Skin of body (tissue), 3 donors: ENCODE measurements at places on chromosomes 5 and 9.

GRCh38 chr5:58327289-58327688 lies 132.6 kb downstream of the PLK2 start:
- no peak for DNase-seq

GRCh38 chr5:154384480-154385235 lies 61.1 kb upstream of the SAP30L start:
- no peak for DNase-seq

DNA sequence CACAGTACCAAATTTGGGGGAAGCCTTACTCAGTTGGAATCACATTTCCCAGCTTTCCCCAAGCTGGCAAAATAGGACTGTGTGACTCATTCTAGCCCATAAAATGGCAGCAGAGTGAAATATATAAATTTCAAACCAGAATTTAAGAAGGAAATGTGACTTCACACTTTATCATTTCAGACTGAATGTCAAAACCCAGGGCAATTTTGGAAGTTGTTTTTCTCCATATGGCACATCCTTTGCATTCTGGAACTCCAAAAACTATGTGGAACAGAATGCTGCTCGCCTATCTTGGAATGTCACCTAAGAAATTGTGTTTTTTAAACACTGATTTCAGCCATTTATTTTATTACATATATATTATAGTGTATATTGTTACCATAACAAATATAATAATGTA lies 424.7 kb upstream of the ST8SIA4 start:
- DNase-seq = no peak

DNA sequence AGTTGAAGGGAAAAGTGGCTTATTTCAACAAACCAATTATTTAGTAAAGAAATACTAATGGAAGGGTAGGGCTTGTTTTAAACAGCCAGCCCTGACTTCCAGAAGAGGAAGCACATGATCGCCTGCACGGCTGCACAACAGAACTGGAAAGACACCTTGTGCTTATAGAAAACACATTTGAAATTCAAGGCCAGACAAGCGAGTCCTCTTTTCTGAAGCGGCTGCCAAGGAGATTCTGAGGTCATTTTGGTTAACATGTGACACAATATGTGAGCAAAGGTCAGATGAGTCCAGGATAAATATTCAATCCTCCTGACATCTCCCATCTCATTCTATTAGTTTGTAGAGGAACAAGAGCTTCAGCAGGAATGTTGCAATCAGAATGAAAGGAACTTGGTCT lies 461.4 kb upstream of the ST8SIA4 start:
- DNase-seq = no peak

DNA sequence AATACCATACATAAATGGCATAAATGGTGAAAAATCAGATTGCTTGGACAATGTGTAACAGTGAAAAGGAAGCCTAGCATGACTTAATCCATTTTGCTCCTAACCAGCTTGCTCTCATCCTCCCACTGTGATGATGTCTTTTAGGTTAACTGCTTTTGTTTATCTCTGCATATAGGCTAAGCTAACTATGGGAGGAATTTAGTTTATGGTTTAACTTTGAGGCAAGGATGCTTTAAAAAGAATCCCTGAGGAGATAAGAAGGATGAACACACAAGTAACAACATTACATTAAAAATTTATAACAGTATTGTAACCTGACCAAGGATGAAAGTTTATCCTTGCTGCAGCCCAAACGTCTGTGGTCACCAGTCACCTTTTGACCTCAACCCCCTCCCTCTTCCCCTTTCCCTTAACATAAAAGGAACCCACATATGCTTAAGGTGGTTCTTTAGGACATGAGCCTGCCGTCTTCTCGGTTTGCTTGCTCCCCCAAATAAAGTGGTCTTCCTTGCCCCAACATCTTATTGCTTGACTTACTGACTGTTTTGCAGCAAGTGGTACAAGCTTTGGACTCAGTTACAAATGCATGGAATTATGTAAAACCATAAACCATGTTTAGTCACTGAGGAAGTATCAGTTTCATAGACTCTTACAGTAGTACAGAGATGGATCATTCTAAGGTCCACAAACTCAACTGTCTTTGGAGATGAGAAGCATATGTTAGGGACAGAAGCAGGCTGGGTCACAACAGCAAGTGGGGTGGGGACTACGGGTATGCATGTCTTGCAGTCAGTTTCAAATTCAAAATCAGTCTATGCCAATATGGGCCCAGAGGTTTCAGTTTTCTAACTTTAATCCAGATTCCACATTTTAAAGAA lies 31.3 kb downstream of the AGXT2 start:
- no peak for DNase-seq

GRCh38 chr9:6247266-6247665 lies 31.7 kb downstream of the IL33 start:
- DNase-seq = no peak

DNA sequence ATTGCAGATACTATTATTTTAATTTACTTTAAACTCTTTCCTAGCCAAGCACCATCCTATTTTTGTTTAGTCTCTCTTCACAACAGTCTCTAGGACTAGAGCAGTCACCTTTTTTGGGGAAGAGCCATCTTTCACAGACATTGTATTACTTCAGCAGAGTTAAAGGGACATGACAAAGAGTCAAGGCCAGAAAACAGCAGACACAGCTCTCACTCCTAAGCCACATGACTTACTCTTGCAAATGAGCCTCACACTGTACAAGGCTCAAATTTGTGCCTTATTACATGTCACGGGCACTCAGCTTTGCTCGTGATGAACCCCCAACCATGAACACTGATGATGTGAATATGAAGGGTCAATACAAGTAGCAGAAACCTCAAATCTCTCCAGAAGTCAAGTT lies 104.3 kb downstream of the ZNF608 start:
- DNase-seq = no peak

GRCh38 chr5:133821889-133822288 lies 146.5 kb downstream of the C5orf15 start:
- DNase-seq = no peak

DNA sequence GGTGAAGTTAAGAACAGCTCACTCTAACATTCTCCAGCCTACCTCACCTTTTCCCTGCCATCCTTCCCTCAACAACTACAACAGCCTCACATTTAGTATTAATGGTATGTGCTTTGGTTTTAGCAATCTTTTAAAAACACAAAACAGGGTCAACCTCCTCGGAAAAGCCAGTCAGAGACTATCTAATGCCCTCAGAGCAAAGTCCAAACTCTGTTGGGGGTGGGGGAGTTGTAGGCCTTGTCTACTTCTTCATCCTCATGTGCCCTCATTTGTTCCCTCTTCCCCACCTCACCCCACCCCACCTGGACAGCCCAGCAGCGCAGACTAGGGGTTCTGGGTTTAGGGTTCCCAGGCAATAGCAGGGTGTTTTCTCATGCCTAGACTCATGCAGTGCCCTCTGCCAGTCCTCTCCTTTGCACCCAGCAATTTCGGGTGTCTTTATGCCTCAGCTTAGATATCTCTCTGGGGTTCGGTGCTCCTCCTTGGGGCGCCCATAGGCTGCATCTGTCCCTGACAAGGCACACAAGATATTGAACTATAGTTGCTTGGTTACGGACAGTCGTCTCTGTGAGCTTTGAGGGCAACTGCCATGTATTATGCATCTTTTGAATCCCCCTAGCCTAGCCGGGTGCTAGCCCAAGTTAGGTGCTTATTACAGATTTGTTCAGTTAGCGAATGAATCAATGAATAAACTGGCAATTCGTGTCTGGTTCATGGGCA lies 762 bp upstream of the TCOF1 start:
- DNase-seq = no peak

- DNase-seq = no peak
Observed at GRCh38 chr9:115680231-115680630, 473.4 kb upstream of the PAPPA start.

- no peak for DNase-seq
Observed at GRCh38 chr5:33531824-33532223, 91.1 kb downstream of the TARS1 start.

DNA sequence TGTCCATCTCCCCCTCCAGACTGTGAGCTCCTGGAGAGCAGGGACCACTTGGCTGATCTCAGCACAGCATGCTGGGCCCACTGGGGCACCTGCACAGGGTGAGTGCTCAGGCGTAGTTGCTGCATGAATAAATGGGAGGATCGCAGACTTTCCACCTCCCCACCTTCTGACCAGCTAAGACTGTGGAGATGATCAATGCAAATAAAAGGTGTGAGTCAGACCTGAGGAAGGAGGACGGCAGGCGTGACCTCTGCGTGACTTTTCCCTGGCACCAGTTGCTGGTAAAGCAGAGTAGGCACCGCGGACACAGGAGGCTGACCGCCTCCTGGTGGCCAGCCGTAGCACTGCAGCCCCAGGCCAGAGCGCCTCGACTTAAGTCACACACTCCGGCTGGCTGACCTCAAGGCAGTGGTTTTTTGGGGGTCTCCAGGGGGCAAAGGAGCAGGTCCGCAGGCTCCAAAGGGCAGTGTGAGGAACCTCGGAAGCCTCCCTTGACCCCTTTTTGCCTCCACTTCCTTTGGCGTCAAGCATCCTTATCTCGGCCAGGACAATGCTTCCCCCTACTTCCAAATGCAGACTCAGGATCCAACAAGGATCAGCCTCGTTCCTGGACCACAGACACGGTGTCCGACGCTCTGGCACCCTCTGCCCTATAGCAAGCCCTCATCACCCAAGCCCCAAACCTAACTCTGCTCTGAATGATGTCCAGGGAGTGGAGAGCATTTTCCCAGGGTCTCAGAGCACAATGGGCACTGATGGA lies 12.7 kb upstream of the TDRD7 start:
- DNase-seq = no peak

- no peak for DNase-seq
Observed at GRCh38 chr9:137049544-137050449, 3.8 kb upstream of the NPDC1 start.

- no peak for DNase-seq
Observed at GRCh38 chr9:92620845-92621244, 49.1 kb downstream of the IPPK start.

DNA sequence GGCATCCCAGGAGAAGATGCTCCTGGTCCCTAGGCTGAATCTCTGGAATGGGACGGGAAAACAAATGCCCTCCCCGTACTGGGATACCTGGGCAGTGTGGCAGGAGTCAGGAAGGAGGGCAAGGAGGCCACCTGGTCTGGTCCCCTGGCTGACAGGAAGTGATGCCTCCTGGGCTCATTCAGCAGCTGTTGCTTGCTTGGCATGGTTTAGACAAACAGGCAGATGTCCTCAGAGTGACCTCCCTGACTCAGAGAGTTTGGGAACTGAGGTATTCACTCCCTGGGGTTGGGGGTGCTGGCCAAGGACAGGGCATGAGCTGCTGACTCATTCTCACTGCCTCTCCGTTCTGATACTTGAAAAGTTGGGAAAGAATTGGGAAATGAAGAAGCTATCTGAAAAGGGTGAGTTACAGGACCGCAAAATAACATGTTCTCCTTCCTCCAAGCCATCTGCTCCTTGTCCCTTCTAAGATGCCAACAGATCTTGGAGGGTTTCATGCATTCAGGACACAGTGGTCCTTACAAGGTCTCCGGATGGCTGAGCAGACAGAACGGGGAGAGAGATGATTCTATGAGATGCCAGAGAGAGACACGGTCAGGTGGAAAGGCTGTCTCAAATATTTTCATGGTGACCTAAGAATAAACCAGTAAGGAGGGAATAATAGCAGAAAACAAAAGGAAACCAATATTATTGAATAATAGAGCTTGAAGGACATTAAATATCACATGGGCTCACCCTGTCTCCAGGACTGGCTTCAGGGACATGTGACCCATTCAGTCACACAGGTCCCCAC lies 534.5 kb downstream of the BNC2 start:
- DNase-seq = no peak

DNA sequence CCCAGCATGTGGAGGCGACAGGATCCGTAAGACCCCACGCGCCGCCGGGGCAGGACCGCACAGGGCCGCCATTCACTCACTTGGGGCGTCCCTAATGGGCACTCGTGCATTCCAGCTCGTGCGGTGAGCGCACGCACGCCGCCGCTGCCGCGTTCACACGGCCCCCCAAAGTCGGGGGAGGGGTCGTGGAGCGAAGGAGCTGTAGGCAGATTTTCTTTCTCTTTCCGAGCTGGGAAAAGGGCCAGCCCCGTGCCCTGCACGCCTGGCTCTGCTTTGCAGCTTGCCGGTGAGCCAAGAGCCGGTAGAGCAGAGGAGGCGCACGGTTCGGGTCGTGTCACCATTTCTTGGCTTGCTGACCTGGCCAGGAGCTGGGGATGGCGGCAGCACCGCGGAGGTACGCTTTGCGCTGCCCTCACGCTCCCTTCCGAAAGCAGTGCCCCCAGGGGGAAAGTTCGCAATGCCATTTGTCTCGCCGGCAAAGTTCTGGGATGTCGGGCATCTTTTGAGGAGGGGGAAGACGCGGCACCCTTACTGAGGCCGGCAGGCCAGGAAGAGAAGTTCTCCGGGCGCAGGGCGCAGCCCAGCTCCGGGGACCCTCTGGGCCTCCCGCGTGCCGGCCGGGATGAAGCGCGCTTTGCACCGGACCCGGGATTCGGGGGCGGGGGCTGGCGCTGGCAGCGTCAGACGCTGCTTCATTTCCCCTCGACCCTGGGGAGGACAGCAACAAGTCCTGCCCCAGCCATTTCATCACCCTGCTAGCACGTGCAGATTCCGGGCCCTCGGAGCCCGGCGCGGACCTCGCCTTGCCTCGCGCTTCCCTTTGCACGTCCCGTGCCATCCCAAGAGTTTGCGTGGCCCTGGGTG lies 898 bp downstream of the STC2 start:
- no peak for DNase-seq

GRCh38 chr5:125257057-125257972 lies 510.9 kb upstream of the ZNF608 start:
- peak; percentile 62 for DNase-seq

DNA sequence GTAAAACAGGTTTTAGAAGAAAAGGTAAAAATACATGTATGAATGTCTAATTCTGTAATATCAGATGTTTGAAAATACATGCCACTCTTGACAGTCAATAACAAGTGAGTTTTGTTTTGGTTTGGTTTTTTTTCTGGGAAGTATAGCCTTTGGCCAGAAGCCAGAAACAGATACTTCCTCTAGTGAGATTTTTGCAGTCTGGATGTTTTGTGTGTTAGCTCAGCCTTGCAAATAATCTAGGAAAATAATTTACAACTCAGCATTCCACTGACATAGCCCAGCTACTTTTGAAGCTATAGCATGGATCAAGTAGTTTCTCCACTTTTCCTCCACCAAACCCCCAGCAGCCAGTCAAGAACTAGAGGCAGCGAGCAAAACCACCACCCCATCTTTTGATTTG lies 56.7 kb downstream of the SLC1A1 start:
- DNase-seq = no peak
